ENCODE measurements at places on chromosomes 3 and 15. TPM values are rescaled to one million over a fixed set of nuclear protein-coding genes. Genes with fewer than 3 reads are reported as not detected.

CGGBP1 gene
- total RNA-seq = 87.1 TPM

MAP3K13 gene
- 20.8 TPM for total RNA-seq

ATP8B4 gene
- total RNA-seq = 10.5 TPM

SERINC4 gene
- total RNA-seq = 0.10 TPM

MYRIP gene
- total RNA-seq = 3.7 TPM

RTP3 gene
- total RNA-seq = not detected

PTX3 gene
- total RNA-seq = 3.5 TPM

INKA1 gene
- 12.3 TPM for total RNA-seq

CCNDBP1 gene
- 44.7 TPM for total RNA-seq

GRCh38 chr15:25759421-25759820 lies 103.7 kb downstream of the ATP10A start:
- no peak for DNase-seq

DNA sequence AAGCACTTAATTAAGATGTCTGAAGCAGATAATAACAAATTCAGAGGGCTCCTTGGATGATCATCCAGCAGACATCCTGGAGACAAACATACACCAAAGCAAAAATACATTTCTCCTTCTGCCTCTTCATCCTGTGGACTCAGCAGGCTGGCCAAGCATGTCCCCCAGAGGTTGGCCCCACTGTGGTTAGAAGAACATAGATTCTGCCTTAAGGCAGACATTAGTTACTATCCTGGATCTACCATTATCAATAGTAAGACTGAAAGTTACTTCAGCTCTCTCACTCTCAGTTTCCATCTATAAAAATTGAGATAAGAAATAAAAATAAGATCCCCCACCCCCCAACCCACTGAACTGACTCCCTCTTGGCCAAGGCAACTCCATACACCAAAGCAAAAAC lies 28.6 kb upstream of the TGFBR2 start:
- DNase-seq = no peak

DNA sequence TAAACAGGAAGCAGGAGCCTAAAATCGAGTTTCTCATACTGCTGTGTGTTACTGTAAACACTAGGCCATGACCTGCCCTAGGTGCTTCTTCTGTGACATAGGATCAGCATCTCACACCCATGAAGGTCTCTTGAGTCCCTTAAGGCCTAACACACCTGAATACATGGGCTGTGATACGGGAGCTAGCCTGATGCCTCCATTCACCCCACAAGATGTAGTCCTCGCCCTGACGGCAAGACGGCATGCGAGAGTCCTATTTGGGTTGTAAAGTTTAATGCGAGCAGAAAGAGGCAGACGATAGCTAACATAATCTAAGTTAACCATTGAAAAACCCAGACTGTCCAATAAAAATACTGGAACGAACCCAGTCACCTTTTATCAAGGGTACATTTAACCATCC lies 241.1 kb upstream of the ICE2 start:
- DNase-seq = no peak

DNA sequence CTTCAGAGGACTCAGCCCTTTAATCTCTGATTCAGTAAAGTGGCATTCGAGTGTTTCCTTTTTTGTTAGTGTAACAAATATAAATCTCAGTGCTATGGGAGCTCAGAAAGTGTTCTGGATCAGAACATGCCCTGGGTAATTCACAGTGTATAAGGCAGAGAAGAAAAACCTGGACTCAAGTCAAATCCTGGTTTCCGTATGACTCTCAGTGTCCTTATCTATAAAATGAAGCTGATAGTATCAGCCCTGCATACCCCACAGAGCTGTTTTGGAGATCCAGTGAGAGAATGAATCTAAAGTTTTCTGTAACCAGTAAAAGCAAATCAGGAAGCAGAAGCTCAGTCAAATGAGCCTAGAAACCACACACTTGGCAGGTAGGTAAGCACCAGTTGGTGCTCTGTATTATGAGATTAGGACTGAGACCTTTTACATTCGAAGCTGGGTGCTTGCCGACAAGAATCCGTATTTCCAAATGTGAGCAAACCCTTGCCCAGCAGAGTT lies 67.2 kb downstream of the IL1RAP start:
- no peak for DNase-seq

- DNase-seq = no peak
Measured at GRCh38 chr3:119531151-119531550, 28.3 kb downstream of the CD80 start.

- DNase-seq = no peak
Measured at GRCh38 chr15:90681480-90681879, 35.7 kb upstream of the BLM start.

- DNase-seq = no peak
Measured at GRCh38 chr3:141793476-141794260, 30.5 kb downstream of the GRK7 start.

GRCh38 chr15:33834892-33835743 lies 133.2 kb upstream of the CHRM5 start:
- no peak for DNase-seq

- no peak for DNase-seq
Measured at GRCh38 chr3:14141144-14141543, 16.3 kb downstream of the TMEM43 start.

DNA sequence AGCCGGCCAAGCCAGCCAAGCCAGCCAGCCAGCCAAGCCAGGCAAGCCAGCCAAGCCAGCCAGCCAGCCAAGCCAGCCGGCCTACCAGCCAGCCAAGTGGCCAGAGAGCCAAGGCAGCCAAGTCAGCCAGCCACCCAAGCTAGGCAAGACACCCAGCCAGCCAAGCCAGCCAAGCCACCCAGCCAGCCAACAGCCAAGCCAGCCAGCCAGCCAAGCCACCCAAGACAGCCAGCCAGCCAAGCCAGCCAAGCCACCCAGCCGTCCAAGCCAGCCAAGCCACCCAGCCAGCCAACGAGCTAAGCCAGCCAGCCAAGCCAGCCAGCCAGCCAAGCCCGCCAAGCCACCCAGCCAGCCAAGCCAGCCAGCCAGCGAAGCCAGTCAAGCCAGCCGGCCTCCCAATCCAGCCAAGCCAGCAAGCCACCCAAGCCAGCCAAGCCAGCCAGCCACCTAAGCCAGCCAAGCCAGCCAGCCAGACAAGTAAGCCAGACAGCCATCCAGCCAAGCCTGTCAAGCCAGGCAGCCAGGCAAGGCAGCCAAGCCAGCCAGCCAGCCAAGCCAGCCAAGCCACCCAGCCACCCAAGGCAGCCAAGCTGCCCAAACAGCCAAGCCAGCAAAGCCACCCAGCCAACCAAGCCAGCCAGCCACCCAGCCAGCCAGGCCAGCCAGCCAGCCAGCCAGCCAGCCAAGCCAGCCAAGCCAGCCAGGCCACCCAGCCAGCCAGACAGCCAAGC lies 200.5 kb downstream of the GOLGA6L6 start:
- peak; percentile 16 for DNase-seq

GRCh38 chr3:160210799-160211221 lies 14.4 kb upstream of the C3orf80 start:
- DNase-seq = no peak

DNA sequence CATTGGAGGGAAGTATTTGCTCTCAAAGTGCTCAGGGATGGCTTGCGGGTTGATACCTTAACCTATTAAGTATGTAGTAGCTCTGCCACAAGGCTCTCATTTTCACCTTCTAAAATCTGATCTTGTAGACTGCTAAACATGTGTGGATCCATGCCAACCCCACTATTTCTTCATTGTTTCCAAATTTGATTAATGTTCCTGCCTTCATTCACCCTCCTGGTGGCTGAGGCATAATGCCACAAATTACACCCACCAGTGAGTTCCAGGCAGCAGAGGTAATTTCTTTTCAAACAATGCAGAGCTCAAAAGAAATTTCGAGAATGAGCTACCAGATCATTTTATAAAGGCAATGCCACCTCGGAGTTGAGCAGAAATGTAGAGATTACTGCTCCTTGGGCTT lies 71.0 kb downstream of the EDEM1 start:
- no peak for DNase-seq

DNA sequence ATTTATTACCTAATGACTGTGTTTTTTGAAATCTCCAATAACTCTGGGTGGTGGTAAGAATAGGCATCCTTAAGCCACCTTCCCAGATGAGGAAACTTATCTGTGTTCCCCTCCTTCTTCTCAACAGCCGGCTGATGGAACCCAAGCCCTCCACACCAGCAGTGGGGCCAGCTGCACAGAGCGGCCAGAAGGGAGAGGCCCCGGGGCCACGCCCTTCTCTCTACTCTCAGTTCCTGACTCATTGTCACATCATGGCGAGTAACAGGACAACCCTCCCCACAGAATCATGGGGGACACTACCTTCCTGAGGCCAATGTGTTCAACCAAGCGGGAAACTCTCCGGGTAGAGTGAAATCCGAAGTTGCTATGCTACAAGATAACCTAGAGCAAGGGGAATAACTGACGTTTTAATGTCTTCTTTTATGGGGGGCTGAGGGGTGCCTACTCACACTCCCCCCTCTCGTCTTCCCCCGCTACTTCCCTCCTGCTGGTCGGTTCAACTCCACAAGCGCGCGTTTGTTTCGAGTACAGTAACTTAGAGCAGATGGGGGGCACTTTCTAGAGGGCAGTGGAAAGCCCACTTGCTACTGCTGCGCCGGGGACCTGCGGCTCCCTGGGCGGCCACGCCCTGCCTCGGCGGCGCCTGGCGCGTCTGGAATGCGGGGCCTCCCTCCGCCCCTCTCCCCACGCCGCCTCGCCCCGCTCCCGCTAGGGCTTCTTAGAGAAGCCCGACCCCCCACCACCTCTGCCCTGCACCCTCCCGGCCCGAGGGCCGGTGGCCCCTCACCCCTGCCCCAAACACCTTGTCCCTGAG lies 621 bp downstream of the ANXA2 start:
- peak; percentile 88 for DNase-seq

- peak; percentile 24 for DNase-seq
Measured at GRCh38 chr15:59410391-59410896, 27.5 kb upstream of the FAM81A start.

GRCh38 chr3:133475245-133476010 lies 75.6 kb downstream of the BFSP2 start:
- no peak for DNase-seq

DNA sequence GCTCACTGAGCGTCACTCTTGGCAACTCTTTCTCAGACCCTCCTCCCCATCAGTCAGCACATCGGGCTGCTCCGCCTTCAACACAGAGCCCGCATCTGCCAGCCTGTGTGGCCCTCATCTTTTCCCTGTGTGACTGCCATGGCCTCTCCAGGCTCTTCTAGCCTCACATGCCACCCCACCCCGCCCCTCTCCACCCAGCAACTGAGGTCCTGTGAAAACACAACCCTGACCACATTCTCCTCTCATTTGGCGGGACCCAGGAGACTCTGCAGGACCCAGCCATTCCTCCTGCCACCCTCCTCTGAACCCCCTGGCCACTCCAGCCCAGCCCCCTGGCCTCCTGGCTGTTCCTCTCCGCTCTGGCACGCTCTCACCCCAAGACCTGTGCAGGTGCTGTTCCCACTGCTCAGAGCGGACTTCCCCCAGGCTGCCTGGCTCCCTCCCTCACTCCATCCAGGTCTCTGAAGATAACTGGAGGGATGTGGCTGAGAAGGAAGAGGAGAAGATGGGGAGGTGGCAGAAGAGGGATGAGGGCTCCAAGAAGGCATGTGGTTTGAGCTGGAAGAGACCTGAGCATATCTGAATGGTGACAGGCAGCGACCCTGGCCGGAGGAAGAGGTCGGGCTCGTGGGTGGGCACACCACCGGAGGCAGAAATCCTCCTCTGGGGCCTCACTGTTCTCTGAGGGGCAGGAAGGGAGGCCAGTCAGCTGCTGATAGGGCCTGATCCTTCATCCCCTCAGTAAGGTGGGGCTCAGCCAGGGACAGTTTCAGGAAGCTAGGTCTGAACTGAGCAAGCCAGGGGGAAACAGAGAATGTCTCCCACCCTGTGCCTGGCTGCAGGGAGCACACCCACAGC lies 111.2 kb upstream of the RPL32 start:
- DNase-seq = no peak

DNA sequence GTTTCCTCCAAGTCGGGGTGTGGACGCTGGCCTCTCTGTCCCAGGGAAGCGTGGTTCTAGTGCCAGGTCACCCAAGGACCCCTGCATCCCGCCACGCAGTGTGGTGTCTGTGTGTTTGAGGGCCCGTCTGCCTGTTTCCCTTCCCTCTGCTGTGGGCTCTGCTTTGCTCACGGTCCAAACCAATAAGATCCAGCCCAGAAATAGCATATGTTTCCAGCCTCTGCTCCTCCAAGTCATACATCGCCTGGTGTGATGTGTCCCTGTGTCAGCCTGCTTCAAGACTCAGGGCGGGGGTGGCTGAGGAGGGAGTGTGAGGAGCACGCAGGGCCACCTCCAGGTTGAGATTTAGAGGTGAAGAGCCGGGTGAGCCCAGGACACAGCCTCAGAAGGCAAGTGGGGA lies 21.9 kb upstream of the RPL29 start:
- DNase-seq = no peak

- no peak for DNase-seq
Measured at GRCh38 chr3:10310578-10310977, 10.3 kb downstream of the SEC13 start.

DNA sequence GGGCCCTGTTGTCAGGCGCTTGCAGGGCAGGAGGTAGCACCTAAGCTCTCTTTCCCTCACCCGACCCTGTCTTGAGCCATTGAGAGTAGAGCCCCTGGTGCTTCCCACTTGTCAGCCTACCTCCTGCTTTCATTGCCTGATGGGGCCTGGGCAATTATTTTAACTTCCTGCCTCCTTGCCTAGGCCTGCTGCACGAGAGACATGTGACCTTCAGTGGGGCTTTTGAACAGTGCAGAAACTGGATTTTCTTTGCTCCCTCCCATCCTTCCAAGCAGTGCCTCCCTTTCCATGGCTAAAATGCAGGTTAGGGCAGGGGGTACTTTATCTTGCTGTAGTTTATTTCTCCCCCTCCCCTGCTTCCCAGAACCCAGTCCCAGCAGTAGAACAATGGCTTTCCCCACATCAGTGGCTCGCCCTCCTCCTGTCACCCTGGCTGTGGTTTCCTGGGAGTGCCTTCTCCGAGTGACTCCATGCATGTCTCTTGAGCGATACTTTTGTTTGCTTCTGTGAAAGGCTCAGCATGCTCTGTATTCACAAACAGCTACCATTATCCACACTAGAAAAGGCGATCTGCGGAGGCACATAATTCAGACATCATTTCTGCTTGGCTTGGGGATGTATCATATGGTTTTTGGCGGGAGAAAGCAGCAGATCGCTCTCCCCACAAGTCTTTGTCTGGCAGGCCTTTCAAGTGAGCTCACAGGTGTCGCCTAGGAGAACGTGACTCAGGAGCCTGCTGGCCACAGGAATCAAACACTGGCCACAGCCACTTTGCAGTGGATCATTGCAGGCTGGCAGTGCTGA lies 24.1 kb downstream of the PDIA5 start:
- DNase-seq = no peak

DNA sequence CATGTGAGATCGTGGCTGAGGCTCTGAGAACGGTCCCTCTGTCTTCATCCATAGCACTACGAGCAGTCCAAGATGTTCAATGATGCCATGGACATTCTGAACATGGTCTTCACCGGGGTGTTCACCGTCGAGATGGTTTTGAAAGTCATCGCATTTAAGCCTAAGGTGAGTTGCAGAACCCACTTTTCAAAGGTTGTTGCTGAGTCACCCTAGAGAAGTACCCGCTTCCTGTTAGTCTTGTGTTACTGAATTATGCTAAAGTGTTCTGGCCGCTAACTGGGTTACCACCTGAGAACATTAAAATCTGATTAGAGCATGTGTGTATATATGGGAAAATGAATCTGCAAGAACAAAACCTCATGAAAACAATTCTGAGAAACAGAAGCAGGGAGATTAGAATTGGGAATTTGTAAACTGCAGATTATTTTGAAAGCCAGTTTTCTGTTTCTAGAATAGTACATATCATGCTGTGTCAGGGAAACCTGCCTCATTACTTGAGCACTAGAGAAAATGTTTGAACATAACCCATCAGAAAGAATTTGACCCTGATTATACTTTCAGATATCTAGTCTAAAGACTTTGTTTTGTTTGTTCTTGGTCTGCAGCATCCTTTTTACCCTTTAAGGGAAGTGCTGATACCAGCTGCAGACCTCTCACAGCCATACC lies 92.6 kb downstream of the CHDH start:
- no peak for DNase-seq

- peak; percentile 26 for DNase-seq
Measured at GRCh38 chr3:17055374-17056276, 170.9 kb downstream of the PLCL2 start.
